ENCODE measurements at places on chromosomes 3 and 15.

- no peak for DNase-seq
Observed at GRCh38 chr3:53665608-53666425, 171.4 kb downstream of the CACNA1D start.

DNA sequence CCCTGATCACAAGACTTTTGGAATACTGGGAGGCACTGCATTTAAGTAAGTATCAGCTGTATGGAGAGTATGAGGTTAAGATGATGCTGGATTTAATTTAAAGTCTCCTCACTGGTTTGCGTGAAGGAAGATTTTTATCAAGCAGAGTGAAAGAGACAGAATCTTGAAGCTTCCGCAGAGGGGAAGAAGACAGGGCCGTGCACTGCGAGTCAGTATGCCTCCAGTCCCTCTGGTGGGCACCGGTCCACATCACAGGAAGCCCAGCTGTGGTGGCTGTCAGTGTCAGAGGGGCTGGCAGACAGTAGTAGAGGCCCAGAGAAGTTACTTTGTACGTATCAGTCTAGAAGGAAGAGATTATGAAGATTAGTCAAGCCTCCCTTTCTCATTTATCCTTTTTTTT, 379.0 kb upstream of the TPRG1 start:
- DNase-seq = no peak

DNA sequence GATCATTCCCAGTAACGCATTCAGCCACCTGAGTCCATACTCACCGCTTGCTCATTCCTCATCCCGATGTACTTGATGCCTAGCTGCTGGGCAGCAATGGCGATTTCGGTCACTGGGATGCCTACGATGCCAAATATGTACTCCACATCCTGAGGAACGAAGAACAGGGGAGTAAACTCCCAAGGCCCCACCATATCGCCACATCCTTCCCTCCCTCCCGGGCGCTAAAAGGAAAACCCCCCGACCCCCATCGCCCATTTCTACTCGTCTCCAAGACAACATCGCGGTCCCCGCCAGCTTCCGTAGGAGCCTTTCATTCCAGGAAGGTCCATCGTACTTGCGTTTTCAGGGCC, 347 bp downstream of the HACL1 start:
- no peak for DNase-seq

DNA sequence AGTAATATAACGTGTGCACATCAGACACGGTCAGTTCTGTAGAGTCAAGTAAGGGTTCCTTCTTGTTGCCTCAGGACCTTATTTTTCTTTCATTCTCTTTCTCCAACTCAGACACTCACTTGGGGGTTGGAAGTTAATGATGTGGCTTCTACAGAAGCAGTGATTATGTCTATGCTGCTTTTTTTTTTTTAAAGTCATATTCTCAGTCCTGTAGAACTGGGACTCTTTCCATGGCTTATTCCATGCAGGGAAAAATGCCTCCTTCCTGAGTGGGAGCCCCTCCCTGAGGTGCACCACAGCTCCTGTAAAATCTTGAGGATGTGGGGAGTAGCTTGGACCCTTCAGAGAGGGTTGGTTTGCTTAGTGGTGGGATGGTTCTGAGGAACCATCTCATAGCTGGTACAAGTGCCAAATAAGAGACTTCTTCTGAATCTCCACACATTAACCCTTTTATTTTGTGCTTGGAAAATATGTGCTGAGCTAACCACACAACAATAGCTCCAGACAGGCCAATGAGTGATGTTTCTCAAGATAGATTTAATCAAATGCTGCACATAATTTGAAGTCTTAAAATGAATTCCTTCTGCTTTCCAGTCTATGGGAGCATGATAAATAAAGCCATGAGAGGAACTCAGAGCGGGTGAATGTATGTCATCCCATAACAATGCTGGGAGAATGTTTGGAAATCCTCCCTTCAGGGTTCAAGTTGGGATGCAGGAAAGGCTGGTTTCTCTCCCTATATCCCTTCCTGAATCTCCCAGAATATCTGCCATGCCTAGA, 23.3 kb upstream of the FSTL1 start:
- no peak for DNase-seq

GRCh38 chr15:32690941-32691688, 26.7 kb upstream of the GREM1 start:
- no peak for DNase-seq

- no peak for DNase-seq
Observed at GRCh38 chr3:45583021-45583851, 11.3 kb upstream of the LIMD1 start.

GRCh38 chr3:61414456-61414855, 146.9 kb upstream of the PTPRG start:
- no peak for DNase-seq

- DNase-seq = no peak
Observed at GRCh38 chr3:101182734-101183133, 137.6 kb downstream of the IMPG2 start.

DNA sequence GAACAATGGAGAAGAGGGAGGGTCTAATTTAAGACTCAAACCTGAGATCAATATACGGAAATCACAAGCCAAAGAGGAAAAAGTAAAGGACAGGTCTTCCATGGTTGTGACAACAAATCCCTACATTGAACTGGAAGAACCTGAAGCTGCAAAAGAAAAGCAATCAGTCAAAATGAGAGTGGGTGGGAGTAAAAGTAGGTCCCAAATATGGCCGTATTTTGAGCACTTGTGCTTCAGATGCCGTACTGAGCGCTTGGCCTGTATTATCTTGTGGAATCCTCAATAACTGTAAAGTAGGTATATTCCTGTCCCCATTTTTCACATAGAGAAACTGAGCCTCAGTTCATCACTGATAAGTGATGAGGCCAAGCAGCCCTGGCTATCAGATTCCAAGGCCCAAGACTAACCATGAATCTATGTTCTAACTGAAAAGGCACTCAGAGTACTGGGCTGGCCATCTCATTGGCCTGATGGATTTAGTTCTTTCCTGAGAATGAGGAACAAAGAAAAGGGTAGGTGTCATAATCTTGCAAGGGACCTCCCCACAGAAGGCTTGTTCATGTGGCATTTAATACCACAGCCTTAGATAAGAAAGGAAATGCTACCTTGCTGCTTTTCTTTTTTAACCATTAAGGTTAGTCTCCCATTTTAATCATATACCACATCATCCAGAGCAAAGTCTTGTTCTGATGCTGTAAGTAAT, 52.5 kb downstream of the LRRN1 start:
- DNase-seq = no peak

DNA sequence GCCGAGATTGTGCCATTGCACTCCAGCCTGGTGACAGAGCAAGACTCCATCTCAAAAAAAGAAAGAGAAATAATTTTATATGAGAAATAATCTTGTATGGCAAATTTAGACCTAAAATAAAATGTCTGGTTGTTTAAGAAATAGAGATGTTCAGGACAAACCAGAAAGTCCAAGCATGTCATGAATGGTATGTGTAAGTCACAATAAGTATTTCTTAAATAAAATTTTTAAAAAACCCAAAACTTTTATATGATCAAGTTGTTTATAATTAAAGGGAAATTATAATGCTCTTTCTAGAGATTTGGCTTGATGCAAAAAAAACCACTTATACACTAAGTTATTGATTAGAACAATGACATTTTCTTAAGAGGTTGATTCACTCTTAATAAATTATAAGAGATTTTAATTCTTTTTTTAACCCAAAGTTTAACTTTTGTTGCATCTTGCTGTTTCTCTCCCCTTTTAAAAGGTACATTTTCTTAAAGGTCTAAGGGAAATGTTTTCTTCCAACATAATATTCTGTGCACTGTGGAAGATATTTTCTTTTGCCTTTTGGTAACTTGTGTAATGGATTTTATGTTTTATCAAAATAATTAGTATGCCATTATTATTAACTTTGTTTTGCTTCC, 105.7 kb downstream of the RTP4 start:
- DNase-seq = no peak

Data from activated CD4-positive, alpha-beta T cell treated with anti-CD3 and anti-CD28 coated beads, Interleukin-2, amount 50 U/mL, for 1 hour (primary cell).